Calu3 (cell line): ENCODE measurements at places on chromosomes 7 and 10. TPM values are rescaled to one million over a fixed set of nuclear protein-coding genes. Genes with fewer than 3 reads are reported as not detected.

The CELF2 gene
- total RNA-seq: not detected in 2 replicates

The HOXA10 gene
- total RNA-seq: 11.8 and 12.1 TPM in 2 replicates

The CABCOCO1 gene
- total RNA-seq: not detected in 2 replicates

The HSPA12A gene
- 2.4 and 3.2 TPM in 2 replicates for total RNA-seq

The TBL2 gene
- total RNA-seq: 33.3 and 35.9 TPM in 2 replicates

The CHRM2 gene
- total RNA-seq: not detected in 2 replicates

The ATP6V0A4 gene
- 5.6 and 7.7 TPM in 2 replicates for total RNA-seq

The GALNT17 gene
- not detected in 2 replicates for total RNA-seq
